ENCODE measurements at places on chromosomes 1 and 21.

GRCh38 chr1:199302554-199302953 lies 663.7 kb downstream of the PTPRC start:
- no peak for DNase-seq

- DNase-seq, result no peak
Observed at GRCh38 chr1:66552829-66553228, 18.9 kb downstream of the SGIP1 start.

DNA sequence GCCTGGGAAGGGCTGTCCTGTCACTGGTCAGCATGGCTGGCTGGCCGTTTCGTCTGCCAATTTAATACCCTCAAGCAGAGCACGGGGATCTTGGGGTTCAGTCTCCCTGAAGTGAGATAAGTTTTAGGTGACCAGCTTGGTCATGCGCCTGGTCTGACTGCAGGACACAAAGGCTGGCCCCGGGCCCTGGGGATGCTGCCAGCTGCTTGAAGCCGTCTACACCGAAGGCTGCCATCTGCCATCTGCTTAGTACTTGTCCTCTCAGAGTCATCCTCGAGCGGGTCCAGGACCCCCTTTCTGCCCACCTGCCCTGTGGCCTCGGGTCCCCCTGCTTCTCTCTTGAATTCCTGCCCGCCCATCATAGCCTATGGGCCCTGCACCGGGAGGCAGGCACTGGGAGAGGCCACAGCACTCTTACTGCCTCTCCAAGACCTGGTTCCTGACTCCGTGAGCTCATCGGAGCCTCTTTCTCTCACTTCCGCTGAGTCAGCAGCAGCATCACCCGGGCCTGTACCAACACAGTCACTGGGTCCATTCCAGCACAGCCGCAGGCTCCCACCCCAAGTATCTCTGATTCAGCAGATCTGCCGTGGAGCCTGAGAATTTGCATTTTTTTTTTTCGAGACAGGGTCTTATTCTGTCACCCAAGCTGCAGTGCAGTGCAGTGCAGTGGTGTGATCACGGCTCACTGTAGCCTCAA lies 7.0 kb downstream of the FBLIM1 start:
- no peak for DNase-seq

DNA sequence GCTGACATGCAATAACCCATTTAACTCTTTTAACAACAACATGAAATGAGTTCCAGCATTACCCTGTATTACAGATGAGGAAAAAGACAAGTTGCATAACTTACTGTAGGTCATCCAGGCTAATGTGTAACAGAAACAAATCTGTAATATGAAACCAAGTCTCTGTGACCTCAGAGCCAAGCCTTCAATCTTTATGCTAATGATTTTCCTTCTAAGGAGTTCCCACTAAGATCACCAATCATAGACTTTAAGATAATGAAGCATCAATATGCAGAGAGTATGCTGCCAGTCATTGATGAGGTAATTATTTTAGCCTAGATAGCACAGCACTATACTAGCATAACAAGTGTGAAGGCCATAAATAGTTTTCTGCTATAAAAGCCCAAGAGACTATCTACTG lies 35.6 kb upstream of the RNPC3 start:
- no peak for DNase-seq

GRCh38 chr1:21935891-21936365 lies 1.2 kb downstream of the HSPG2 start:
- no peak for DNase-seq

DNA sequence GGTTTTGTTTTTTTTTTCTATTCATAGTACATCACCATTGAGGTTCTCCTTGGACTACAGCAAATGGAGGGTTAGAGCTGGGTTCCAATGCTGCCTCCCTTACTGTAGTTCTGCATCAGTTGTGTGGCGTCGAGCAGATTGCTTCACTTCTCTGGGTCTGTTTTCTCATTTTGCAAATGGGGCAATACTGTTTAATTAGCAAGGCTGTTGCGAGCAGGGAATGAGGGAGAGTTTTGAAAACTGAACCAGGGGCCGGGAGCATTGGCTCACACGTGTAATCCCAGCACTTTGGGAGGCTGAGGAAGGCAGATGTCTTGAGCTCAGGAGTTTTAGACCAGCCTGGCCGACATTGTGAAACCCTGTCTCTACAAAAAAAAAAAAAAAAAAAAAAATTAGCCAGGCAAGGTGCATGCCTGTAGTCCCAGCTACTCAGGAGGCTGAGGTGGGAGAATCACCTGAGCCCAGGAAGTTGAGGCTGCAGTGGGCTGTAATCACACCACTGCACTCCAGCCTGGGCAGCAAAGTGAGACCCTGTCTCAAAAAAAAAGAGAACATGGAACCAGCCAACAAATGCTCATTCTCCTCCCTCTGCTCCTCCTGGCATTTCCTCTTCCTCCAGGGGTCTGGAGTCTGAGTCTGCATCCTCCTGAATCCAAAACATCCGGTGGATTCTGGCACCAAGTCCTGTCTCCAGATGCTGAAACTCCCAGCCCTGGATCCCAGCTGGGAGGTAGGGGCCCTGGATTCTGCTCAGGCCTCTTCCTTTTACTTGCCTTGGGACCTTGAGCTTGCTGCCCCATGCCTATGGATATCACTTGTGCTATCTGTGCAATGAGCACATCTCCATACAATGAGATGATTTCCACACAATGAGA lies 3.7 kb upstream of the PLOD1 start:
- no peak for DNase-seq

- DNase-seq, result no peak
Observed at GRCh38 chr1:244234009-244234643, 183.0 kb downstream of the ZBTB18 start.

DNA sequence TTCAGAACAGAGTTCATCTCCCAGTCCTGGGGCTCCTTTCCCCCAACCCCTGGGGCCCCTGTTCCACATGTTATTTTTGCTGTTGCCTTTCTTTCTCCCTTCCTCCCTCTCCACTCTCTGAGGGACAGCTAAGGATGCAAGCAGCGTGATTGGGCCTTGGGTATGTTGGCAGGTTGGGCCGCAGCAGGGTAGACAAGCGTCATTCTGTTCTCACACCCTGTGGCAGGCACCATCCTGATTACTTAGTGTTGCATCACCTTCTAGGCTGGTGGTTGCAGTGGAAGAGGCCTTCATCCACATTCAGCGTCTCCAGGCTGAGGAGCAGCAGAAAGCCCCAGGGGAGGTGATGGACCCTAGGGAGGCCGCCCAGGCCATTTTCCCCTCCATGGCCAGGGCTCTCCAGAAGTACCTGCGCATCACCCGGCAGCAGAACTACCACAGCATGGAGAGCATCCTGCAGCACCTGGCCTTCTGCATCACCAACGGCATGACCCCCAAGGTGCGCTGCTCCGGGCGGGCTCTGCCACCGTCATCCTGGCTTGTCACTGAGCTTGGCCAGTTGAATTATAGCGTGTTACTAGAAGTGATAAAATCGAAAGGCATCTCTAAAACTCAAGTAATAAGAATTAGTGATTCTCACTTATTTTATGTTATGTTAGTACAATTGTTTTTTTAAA lies 43.4 kb downstream of the VANGL1 start:
- DNase-seq, result no peak

- no peak for DNase-seq
Observed at GRCh38 chr1:154791292-154792166, 78.6 kb downstream of the KCNN3 start.

- DNase-seq, result peak; percentile 6
Observed at GRCh38 chr1:30191154-30191702, 532.2 kb downstream of the MATN1 start.

DNA sequence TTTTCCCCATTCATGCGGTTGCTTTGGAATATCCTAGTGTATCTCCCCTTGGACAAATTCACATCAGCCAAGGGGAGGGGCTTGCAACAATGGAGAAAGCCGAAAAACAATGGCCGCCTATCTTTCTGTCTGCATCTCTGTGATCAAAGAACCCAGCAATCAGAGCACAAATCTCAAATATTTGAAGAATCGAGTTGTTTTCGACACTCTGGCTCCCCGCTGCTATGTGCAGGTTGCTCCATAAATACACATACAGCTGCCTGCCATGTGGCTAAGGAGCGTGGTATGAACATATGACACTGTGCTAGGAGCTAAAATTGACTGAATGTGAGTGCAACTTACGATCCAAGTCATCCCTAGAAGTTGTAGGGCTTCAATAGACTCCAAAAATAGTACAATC lies 8.5 kb downstream of the CFHR4 start:
- no peak for DNase-seq

GRCh38 chr1:232274236-232274855 lies 355.6 kb downstream of the SIPA1L2 start:
- no peak for DNase-seq

DNA sequence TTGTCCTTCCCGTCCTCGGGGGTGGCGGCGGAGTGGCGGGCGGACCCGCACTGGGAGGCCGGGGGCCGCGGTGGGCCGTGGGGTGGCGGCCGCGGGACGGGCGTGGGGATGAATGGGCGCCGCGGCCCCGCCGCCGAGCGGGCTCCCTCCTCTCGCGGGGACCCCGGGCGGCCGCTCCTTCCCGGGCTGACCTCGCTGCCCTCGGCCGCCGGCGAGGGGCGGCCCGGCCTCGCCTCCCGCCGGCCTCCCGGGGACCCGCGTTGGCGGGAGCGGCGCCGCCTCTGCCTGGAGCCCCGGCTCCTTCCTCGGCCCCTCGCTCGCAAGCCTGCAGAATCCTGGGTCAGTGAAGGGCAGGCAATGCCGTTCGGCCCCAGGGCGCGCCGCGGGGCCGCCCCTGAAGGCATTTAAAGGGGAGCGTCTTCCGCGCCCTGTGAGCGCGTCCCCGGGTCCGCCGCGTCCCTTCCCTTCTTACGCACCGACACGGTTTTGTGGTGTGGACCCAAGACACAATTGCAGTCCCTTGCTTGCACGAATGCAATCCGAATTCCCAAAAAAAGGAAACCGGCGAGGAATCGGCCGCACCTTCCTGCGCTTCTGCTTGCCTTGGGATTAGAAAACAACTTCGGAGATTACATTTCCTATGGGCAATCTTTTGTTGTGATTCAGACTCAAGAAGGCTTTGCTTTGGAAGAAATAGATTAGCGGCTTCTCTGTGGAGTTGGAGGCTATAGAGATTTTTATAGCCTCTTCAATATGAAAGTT lies 776 bp downstream of the ITSN1 start:
- DNase-seq, result peak; percentile 17

DNA sequence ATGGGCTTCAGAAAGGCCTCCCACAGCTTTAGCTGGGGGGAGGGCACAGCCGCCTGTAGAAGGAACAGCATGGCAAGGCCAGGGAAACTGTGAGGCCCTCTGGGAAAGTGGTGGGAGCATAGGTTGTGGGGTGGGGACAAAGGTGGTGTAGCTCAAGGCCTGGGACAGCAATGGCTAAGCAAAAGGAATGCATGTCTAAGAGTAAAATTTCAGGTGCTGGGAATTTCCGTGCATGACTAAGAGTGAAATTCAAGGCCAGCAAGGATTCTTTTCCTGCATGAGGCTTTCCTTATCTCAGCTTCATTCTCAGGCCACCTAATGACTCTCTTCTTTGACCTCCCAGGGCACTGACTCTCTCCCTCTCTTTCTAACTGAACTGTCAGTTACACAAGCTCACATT lies 86.5 kb upstream of the WNT4 start:
- DNase-seq, result no peak

DNA sequence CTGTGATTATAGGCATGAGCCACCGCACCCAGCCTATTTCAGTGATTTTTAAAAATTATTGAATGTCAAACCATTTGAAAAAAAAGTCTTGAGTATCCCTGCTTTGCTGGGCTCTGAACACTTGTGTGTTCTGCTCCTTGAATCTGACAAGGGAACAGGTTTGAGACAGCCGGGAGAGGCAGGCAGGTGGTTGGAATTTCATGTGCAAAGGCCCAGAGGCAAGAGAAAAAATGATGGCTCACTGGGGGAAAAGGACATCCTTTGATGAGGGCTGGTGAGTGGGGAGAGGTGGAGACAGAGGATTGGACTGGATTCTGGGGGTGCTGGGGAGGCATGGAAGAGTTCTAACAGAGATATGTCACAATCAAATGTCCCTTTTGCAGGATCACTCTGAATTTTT lies 13.1 kb upstream of the WASF2 start:
- no peak for DNase-seq

GRCh38 chr21:17921579-17922530 lies 102.7 kb upstream of the C21orf91 start:
- DNase-seq, result no peak

DNA sequence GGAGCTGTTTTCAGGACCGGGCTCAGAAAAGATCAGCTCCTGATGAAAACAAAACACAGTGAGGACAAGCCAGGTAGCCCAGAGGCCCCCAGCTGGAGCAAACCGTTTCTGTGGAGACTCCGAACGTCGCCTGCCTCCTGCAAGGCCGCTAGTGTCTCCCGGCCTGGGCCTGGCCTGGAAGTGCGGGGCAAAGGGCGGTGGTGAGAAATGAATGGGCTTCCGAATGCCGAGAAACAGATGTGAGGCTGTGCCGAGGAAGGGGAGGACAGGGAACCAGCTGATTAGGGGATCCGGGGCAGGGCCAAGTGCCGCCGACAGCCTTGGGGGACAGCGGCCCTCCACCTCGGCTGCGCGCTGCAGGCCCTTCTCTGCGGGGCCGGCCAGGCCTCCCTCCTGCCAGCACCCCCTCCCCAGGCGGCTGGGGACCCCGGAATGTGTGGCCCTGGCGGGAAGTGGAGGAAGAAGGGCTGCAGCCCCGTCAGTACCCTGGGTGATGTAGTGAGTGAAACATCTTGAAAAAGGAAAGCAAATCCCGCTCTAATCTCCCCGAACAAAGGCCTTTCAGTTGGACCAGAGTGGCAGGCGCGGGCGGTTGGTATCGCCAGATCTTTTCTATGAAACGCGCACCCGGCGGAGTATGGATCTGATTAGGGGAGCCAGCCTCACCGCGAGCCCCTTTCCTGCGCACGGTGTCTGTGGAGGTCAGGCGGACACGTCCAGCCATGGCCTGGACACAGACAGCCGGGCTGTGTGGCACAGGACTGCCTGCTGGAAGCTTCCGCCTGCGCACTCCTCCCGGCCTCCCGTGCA lies 52.6 kb downstream of the PRDM16 start:
- DNase-seq, result no peak

DNA sequence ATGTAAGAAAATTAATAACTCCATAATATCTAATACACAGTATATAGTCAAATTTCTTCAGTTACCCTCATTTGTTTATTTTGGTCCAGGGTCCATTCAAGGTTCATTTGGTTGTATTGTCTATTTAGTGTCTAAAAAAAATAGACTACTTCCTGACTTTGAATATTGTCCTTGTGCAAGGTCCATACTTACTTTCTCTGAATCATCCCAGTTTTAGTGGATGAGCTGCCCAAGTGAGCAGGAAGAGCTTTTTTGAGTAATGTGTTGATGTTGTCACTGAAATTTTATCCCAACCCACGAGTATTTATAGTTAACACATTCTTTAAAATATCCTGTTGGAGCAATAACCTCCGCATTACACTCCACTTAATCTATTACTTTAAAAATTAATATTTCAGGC lies 45.6 kb upstream of the FASLG start:
- no peak for DNase-seq

DNA sequence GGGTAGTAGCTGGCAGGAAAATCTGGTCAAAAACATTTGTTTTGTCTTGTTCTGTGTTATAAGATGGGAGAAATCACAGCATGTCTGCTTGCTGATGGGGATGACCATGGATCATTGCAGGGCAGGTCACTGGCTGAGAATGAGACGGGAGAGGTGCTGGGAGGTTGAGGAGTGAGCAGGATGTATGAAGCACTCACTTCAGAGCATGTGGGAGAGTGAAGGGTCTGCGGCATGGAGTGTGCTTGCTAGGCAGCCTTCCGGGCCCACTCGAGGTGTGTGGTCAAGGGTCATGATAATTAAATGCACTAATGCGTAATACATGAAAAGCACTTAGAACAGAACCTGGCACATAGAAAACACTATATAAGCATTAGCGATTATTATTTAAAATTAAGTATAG lies 42.0 kb upstream of the SPOCD1 start:
- DNase-seq, result no peak
